ENCODE measurements at places on chromosomes 11 and 22. TPM values are rescaled to one million over a fixed set of nuclear protein-coding genes. Genes with fewer than 3 reads are reported as not detected.

GRCh38 chr11:16352707-16353106, 3.6 kb downstream of the SOX6 start:
- DNase-seq = no peak
- no peaks in the 10 kb centered on the region for H3K4me1 ChIP-seq
- H3K36me3 ChIP-seq = no peaks in the 10 kb centered on the region
- no peak overlapping the region for H3K27ac ChIP-seq
- no peaks in the 10 kb centered on the region for H3K27me3 ChIP-seq
- no peak overlapping the region for H3K4me3 ChIP-seq

- no peak for DNase-seq
- no peak overlapping the region for H3K4me3 ChIP-seq
- H3K27ac ChIP-seq = peak overlapping the region; percentile 49
- peaks cover 9% of the 10 kb centered on the region for H3K4me1 ChIP-seq
Observed at GRCh38 chr22:46121079-46121478, 29.2 kb upstream of the PPARA start.

- no peaks in the 10 kb centered on the region for H3K4me1 ChIP-seq
- no peak overlapping the region for H3K27ac ChIP-seq
- H3K27me3 ChIP-seq = peaks cover 3% of the 10 kb centered on the region
- H3K36me3 ChIP-seq = no peaks in the 10 kb centered on the region
- DNase-seq = no peak
- no peak overlapping the region for H3K4me3 ChIP-seq
Observed at GRCh38 chr11:2331404-2331803, 29.6 kb downstream of the TSPAN32 start.

DNA sequence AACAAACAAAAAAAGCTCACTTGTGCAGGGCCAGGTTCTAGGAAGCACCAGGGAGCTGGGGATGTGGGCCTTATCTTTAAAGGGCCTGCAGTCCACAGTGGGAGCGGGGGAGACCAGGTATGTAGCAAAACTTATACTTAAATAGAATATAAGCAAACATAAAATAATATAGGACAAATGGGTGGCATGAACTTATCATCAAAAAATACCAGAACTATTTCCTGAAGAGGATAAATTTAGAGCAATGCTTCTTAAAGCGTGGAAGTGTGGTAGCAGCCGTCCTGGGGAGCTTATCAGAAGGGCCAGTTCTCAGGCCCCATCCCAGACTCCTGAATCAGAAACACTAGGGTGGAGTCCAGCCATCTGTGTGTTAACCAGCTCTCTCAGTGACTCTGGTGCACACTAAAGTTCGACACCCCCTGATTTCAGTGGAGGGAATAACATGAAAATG, 9.3 kb downstream of the VPS26B start:
- no peak overlapping the region for H3K4me3 ChIP-seq
- peaks cover 44% of the 10 kb centered on the region for H3K4me1 ChIP-seq
- peaks cover 42% of the 10 kb centered on the region for H3K36me3 ChIP-seq
- no peak for DNase-seq
- no peak overlapping the region for H3K27ac ChIP-seq
- no peaks in the 10 kb centered on the region for H3K27me3 ChIP-seq

- DNase-seq = no peak
- H3K27me3 ChIP-seq = peaks cover 52% of the 10 kb centered on the region
- H3K36me3 ChIP-seq = no peaks in the 10 kb centered on the region
- H3K4me1 ChIP-seq = no peaks in the 10 kb centered on the region
Observed at GRCh38 chr11:119739021-119739703, 10.2 kb upstream of the NECTIN1 start.

DNA sequence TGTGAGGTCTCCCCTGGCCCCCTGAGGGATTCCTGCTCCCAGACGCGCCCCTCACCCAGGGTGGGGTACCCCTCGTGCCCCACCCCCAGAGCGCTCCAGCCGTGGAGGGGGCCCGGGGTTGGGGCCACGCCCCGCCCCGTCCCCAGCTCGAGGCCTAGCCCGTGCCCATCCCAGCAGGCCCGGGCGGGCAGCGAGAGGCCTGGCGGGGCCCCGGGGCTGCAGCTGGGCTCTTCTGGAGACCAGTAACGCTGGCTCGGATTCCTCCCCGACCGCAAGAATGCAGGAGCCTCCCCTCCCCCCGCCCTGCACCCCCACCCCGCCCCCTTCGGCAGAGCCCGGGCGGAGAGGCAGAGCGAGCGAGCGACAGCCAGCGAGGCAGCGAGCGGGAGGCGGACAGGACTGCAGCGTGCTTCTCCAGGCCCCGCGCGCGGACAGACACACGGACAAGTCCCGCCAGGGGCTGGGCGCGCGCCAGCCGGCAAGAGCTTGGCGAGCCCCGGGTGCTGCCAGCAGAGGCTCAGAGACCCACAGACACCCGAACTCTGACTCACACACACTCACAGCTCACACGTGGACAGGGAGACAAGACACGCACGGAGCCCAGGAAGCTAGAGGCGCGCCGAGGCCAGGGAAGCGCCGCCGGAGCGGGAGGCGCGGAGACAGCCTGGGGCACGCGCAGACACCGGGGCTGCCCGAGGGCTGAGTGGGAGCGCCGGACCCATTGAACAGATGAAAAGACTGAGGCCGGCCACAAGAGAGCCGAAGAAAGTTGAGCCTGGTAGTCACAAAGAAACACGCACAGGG, 15.2 kb downstream of the BCL9L start:
- peak overlapping the region; percentile 76 for H3K27ac ChIP-seq
- H3K27me3 ChIP-seq = no peaks in the 10 kb centered on the region
- peaks cover 77% of the 10 kb centered on the region for H3K4me1 ChIP-seq

The OR51B2 gene
- not detected for total RNA-seq

- no peak overlapping the region for H3K27ac ChIP-seq
- no peak overlapping the region for H3K4me3 ChIP-seq
- DNase-seq = no peak
- H3K36me3 ChIP-seq = no peaks in the 10 kb centered on the region
Observed at GRCh38 chr22:47929073-47929472, 1166.6 kb downstream of the TBC1D22A start.

DNA sequence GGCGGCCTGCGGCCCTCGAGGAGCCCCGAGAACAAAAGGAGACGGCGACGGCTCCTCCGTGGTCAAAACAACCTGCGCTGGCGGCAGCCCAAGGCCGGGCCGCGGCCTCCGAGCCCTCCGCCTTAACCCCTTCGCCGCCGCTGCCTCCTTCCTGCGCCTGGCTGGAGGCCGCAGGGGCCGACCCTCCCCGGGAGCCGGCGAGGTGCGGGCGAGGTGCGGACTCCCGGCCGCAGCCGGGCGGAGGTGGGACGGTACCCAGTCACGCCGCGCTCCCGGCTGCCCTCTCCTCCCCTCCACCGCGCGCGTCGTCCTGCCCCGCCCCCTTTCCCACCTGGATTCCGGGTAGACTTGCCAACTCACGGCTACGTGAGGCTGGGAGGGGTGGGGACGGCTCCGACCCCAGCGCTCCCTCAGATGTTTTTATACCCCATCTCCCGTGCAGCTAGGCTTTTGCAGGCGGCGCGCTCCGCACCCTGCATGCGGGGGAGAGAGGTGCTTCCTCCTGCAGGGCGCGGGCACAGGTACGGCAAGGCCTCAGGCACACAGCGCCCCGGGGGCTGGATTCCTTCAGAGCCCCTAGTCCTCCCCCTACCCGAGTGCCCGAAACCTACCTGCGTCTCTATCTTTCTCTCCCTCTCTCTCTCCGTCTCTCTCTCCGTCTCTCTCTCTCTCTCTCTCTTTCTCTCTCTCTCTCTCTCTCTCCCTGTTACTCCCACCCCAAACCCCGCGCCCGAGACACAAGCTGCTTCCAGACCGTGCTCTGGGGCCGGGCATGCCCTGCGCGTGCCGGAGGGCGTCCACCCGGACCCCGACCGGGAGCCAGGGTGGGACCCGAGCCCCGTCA, 2.0 kb downstream of the PDGFB start:
- H3K4me3 ChIP-seq = peak overlapping the region; percentile 54
- H3K27ac ChIP-seq = no peak overlapping the region
- peaks cover 57% of the 10 kb centered on the region for H3K27me3 ChIP-seq

- DNase-seq = no peak
- no peaks in the 10 kb centered on the region for H3K27me3 ChIP-seq
- no peaks in the 10 kb centered on the region for H3K4me1 ChIP-seq
- H3K27ac ChIP-seq = no peak overlapping the region
- no peak overlapping the region for H3K4me3 ChIP-seq
- H3K36me3 ChIP-seq = no peaks in the 10 kb centered on the region
Observed at GRCh38 chr11:132258875-132259274, 888.5 kb downstream of the NTM start.

DNA sequence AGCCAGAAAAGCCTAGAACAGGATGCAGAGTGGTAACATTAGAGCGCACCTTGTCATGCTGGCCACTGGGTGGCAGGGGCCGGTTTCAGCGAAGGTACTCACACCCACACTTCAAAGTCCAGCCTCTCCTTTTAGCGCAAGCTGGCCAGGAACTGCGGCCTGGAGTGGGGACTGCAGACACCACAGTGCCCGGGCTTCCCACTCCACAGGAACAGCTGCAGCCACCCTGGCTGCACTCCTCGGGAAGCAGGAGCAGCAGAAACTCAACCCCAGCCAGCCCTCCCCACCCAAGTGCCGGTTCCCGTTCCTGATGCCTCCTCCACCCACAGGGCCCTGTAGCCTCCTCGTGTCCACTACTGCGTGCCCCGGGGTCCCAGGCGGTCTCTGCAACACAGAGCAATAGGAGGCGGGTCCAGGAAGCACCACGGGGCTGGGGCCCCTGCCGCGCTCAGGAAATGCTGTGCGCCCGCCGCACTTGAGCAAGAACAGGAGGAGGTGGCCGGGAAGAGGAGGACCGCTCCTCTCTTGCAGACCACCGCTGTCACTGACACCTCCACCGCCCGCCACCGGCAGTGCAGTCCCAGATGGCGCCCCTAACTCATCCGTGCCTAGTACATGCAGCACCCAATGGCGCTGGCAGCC, 2.2 kb downstream of the RFPL2 start:
- peaks cover 27% of the 10 kb centered on the region for H3K27me3 ChIP-seq
- H3K4me1 ChIP-seq = peaks cover 35% of the 10 kb centered on the region
- H3K27ac ChIP-seq = no peak overlapping the region
- peak; percentile 56 for DNase-seq
- H3K36me3 ChIP-seq = no peaks in the 10 kb centered on the region

DNA sequence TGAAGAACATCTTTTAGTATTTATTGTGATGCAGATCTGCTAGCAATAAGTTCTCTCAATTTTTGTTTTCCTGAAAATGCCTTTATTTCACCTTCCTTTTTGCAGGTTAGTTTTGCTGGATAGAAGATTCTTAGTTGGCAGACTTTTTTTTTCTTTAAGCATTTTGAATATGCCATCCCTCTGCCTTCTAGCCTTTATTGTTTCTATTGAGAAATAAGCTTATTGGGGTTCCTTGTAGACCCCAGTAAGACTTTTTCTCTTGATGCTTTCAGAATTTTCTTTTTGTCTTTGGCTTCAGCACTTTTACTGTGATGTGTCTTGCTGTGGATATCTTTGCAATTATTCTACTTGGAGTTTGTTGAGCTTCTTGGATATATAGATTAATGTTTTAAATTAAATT, 160.6 kb downstream of the PGR start:
- no peaks in the 10 kb centered on the region for H3K4me1 ChIP-seq
- DNase-seq = no peak
- no peak overlapping the region for H3K4me3 ChIP-seq
- H3K27me3 ChIP-seq = no peaks in the 10 kb centered on the region

GRCh38 chr22:30279046-30279788, 10.1 kb downstream of the CASTOR1 start:
- H3K27ac ChIP-seq = peak overlapping the region; percentile 55
- peak overlapping the region; percentile 12 for H3K4me3 ChIP-seq
- H3K4me1 ChIP-seq = peaks cover 72% of the 10 kb centered on the region
- peaks cover 1% of the 10 kb centered on the region for H3K27me3 ChIP-seq
- DNase-seq = no peak

GRCh38 chr22:40520562-40520961, 116.0 kb downstream of the MRTFA start:
- H3K4me1 ChIP-seq = peaks cover 29% of the 10 kb centered on the region
- no peak overlapping the region for H3K27ac ChIP-seq
- H3K36me3 ChIP-seq = peaks cover 16% of the 10 kb centered on the region
- no peaks in the 10 kb centered on the region for H3K27me3 ChIP-seq

DNA sequence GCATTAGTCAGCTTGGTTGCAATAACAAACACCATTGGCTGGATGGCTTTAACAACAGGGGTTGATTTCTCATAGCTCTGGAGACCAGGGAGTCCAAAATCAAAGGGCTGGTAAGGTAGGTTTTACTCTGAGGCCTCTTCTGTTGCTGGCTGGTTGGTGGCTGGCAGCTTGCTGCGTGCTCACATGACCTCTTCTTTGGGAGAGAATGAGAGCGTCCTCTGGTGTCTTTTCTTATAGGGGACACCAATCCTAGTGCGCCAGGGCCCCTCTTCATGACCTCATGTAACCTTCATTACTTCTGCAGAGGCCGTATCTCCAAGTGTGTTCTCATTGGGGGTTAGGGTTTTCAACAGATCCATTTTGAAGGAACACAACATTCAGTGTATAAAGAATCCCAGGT, 1308.3 kb downstream of the TBC1D22A start:
- no peaks in the 10 kb centered on the region for H3K36me3 ChIP-seq
- DNase-seq = no peak
- no peak overlapping the region for H3K4me3 ChIP-seq

The DPP3 gene
- total RNA-seq = 73.3 TPM

- H3K36me3 ChIP-seq = peaks cover 3% of the 10 kb centered on the region
- peaks cover 10% of the 10 kb centered on the region for H3K27me3 ChIP-seq
- H3K27ac ChIP-seq = peak overlapping the region; percentile 71
- no peak for DNase-seq
- H3K4me3 ChIP-seq = peak overlapping the region; percentile 45
Observed at GRCh38 chr22:22168190-22168940, 76.2 kb upstream of the VPREB1 start.

- no peak overlapping the region for H3K27ac ChIP-seq
- no peak overlapping the region for H3K4me3 ChIP-seq
- peaks cover 20% of the 10 kb centered on the region for H3K36me3 ChIP-seq
- H3K4me1 ChIP-seq = peaks cover 31% of the 10 kb centered on the region
- H3K27me3 ChIP-seq = no peaks in the 10 kb centered on the region
Observed at GRCh38 chr11:65915821-65916251, 3.0 kb downstream of the C11orf68 start.

- H3K4me3 ChIP-seq = no peak overlapping the region
- DNase-seq = no peak
- no peaks in the 10 kb centered on the region for H3K36me3 ChIP-seq
Observed at GRCh38 chr11:65492637-65493366, 6.0 kb upstream of the MALAT1 start.

- peaks cover 6% of the 10 kb centered on the region for H3K36me3 ChIP-seq
- H3K27me3 ChIP-seq = peaks cover 9% of the 10 kb centered on the region
- H3K27ac ChIP-seq = peak overlapping the region; percentile 93
- peaks cover 26% of the 10 kb centered on the region for H3K4me1 ChIP-seq
- DNase-seq = no peak
- H3K4me3 ChIP-seq = peak overlapping the region; percentile 85
Observed at GRCh38 chr11:124798991-124799347, 1.2 kb downstream of the MSANTD2 start.

- no peak overlapping the region for H3K4me3 ChIP-seq
- no peak for DNase-seq
Observed at GRCh38 chr11:72675221-72675620, 999 bp upstream of the PDE2A start.

GRCh38 chr11:35144136-35144741, 5.3 kb downstream of the CD44 start:
- no peaks in the 10 kb centered on the region for H3K27me3 ChIP-seq
- peaks cover 89% of the 10 kb centered on the region for H3K36me3 ChIP-seq
- peak; percentile 81 for DNase-seq
- peak overlapping the region; percentile 91 for H3K27ac ChIP-seq

Measured in activated CD8-positive, alpha-beta T cell treated with anti-CD3 and anti-CD28 coated beads, Interleukin-2, amount 10 ng/mL, durations not matched to agents 7 days and 5 days (primary cell).